G401 (cell line): ENCODE measurements at places on chromosomes 2 and 18.
A peak's percentile ranks its signal among the peaks of the same experiment; 100 is the strongest.

GRCh38 chr2:175431101-175431946 is 249.8 kb upstream of the ATP5MC3 start:
- DNase-seq, result no peak

DNA sequence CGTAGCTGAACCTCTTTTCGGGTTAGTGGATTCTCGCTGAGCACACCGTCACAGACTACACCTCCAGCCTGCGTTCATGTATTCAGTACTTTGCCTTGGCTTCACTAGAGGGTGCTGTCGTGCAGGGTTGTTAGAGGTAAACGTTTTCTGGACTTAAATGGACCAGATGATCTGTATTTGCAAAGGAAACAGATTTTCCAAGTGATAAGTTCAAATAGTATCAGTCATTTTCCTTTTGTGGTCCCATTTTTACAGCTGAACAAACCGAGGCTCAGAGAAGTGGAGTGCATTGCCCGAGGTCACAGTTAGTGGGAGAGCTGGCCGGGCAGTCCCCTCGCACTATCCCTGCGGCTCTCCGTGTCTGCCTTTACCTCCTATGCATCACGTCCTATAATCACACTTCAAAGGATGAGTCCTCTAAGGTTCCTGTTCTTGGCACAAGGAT is 125.9 kb downstream of the MAP4K4 start:
- peak; percentile 54 for DNase-seq

DNA sequence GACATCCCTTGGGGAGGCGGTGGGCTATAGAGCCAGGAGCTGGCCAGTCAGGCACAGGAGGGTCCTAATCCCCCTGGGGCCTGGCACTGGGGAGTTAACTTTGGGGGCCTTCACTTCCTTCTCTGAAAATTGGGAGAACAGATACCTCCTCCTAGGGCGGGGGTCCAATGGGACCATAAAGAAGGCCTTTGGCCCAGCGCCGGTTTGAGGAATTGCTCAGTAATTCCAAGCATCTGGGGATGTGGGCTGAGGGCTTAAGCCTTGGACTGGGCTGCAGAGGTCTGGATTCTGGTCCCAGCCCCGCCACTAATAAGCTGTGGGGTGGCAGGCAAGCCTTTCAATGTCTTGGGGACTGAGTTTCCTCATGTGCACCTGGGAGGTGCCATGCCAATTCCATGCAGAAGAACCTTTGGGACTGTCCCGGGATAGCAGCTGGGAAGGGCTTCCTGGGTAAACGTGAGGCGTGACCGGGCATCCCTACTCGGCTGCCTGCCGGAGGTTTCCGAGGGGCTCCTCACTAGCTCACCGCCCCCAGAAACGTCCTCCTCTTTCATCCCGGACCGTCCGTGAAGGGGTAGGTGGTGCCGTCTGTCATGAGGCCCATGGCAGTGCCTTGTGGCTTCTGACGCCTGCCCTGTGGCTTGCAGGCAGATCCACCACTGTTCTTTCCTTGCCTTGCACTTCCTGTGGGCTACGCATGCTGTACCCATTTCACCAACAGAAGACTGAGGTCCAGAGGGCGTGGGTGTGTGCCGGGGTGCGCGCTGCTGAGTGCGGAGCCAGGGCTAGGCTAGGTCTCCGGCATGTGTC is 67.4 kb upstream of the HPCAL1 start:
- no peak for DNase-seq

- DNase-seq, result no peak
Measured at GRCh38 chr2:239727182-239727775, 297.9 kb downstream of the NDUFA10 start.

GRCh38 chr2:239145106-239145505 is 255.7 kb downstream of the HDAC4 start:
- DNase-seq, result no peak

DNA sequence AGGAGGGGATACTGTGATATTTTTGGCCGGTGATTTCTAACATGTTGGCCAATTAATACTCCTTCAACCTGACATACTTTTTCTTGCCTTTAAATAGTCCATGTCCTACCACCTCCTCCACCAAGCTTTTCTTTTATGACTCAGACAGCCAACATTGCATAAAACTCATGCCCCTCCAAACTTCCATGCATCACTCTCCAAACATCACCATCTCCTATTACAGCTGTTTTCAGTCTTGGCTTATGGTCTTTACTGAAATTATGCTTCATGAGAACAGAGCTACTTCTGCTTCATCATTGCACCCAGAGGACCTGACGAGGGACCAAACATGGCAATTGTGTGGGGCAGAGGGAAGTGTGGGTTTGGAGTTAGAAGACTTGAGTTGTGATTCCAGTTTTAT is 305.4 kb downstream of the LPIN1 start:
- DNase-seq, result no peak

DNA sequence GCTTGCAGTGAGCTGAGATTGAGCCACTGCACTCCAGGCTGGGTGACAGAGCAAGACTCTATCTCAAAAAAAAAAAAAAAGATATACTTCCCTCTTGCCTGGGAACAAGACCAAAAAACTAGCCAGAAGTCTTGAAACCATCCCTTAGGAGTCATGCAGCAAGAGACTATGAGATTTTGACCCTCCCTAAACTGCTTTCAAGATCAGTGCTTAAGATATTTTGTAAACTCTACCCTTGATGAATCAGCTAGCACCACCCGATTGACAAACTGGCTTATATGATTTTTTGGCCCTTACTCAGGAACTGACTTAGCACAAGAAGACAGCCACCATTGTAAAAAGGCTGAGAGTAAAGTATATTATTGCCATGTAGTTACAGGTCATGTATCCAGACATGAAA is 3.8 kb downstream of the SULT1C3 start:
- DNase-seq, result no peak

DNA sequence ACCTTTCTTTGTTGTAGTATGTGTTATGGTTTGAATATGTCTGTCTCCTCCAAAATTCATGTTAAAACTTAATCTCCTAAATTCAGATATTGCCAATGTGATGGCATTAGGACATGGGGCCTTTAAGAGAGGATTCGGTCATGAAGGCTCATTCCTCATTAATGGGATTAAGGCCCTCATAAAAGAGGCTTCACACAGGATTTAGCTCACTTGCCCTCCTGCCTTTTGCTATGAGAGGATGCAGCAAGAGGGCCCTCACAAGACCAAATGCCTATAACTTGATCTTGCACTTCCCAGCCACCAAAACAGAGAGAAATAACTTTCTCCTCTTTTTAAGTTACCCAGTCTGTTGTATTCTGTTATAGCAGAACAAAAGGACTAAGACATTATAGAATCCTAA is 19.7 kb downstream of the ZBTB14 start:
- no peak for DNase-seq

GRCh38 chr2:19982268-19982667 is 7.6 kb downstream of the WDR35 start:
- no peak for DNase-seq

DNA sequence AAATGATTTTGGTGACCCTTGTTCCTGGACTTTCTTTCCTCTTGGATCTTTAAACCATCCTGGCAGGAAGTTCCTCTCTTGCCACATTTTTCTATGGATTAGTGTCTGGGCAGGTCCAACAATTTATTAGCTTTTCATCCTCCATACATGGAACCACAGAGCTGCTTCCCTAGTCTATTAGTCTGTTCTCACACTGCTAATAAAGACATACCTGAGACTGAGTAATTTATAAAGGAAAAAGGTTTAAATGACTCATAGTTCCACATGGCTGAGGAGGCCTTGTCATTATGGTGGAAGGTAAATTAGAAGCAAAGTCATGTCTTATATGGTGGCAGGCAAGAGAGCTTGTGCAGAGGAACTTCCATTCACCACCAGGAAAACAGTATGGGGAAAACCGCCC is 122.9 kb downstream of the DDX1 start:
- no peak for DNase-seq

DNA sequence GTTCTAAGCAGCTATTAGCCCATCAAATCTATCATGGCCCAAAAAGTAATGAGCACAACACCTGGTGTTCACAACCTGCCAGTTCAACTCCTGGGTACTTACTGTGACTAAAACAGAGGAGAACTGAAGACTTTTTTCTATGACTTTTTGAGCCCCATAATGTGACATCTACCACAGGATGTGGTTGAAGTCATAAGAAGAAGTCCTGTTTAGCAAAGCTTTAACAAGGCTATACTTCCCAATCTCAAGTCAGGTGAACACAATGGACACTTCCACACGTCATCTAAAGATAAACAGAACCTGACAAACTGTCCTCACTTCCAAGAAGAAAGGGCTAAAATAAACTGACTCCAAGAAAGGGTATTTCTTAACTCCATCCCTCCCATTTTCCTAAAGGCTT is 138.8 kb downstream of the ATAD2B start:
- no peak for DNase-seq

DNA sequence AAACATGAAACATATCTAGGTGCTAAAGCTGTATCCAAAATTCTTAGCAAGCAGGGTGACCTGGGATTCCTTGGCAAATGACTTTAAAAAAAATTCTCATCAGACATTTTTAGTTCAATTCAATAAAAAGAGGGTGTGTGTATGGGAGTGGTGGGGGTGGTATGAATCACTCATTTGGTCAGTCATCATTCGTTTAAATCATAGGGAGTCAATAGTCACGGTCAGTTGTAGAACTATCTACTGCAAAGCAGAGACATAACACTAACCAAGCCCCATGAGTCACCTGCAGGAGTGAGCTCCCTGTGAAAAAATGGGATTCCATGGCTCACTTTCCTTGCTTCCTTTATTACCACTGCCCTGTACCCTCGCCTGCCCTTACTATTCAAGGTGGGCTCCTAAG is 380.6 kb upstream of the TCF4 start:
- no peak for DNase-seq

DNA sequence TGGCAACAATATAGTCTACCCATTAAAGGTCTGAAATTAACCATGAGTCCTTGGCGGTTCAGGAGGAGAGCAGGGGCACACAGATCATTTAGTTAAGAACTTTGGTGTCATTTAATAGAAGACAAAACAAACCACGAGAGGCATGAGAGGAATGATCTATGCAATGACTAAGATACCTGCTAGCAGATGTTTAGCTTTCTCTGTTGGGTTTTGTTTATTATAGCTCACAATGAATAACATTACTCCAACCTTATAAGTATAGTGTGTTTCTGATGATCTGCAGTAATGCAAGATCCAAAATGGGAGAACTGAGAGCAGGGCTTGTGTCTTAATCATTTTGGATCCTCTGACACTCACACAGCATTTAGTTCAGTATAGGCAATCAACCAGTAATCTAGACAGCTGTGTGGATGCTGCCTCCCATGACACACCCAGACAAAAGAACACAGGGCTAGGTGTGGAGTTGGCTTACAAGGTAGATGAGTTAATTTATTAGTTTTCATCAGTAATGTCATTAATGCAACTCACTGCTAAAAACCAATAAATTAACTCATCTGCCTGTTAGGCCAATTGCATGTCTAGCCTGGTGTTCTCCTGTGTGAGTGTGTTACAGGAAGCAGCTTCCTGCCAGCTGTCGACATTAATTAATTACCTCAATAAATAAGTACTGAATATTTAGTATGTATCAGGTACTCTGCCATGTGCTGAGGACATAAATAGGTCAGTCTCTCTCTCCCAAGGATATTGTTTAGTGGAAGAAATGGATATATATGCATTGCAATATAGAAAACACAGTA is 92.3 kb downstream of the CLIP4 start:
- DNase-seq, result no peak

DNA sequence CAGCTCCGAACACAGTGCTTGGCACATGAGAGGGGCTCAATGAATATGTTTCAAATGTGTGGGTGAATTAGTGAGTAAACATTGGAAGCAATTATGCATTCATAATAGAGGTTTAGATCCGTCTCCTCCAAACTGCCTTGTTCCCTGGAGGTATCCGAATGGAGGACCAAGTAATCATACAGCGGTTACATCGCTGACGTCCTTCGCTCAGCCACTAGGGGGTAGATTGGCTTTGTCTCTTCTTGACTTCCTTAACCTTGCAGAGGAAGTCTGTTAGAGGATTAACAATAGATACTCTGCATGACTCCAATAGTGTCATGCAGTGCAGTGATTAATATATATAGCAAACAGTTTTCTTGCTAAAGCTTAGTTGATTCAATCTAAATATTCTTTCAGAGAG is 517.0 kb downstream of the PTPRM start:
- no peak for DNase-seq

DNA sequence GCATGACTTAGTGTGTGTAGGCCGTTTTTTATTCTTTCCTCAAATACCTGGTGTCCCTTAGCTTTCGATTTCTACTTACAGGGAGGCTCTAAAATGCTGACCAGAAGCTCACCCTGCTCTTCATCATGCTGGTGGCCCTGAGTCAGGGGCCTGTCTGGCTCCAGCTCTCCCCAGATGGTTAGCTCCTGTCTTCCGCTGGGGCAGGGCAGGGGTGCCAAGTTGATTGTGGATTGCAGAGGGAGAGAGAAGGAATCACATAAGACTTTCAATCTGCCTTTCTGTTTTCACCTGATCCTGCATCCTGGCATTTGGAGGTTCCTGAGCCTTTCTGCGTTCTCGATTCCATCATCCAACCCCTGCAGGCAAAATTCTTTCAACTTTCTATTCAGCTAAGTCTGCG is 4.2 kb downstream of the CIB4 start:
- DNase-seq, result peak; percentile 62
